Stimulated activated CD4-positive, alpha-beta T cell treated with anti-CD3 and anti-CD28 coated beads, Interleukin-4, amount 100 ng/mL, for 48 hours (primary cell): ENCODE measurements at places on chromosomes 16 and 17.

- no peak for DNase-seq
Measured at GRCh38 chr17:65931246-65932149, 260.4 kb downstream of the CEP112 start.

DNA sequence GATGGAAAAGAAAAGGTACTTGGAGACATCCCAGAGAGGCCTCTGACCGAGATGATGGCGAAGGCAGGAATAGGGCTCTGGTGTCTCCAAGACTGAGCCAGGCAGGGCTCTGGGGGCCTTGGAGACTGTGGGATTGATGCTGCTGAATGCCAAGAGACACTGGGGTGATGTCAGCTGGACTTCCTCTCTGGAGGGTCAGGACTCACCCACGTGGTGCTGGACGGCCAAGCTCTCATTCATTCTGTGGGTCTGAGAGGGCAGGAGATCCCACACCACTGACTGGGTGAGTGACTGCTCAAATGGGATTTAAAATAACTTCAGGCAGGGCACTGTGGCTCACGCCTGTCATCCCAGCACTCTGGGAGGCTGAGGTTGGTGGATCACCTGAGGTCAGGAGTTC, 64.8 kb downstream of the NT5M start:
- no peak for DNase-seq

- DNase-seq = no peak
Measured at GRCh38 chr16:57892447-57893096, 78.4 kb downstream of the CNGB1 start.

- no peak for DNase-seq
Measured at GRCh38 chr17:81394377-81394920, 808 bp upstream of the BAHCC1 start.

GRCh38 chr17:17232303-17232621, 4.7 kb downstream of the FLCN start:
- no peak for DNase-seq

GRCh38 chr16:72468582-72468981, 296.6 kb upstream of the PMFBP1 start:
- no peak for DNase-seq

GRCh38 chr16:86374603-86375130, 135.7 kb upstream of the FOXF1 start:
- no peak for DNase-seq
